ENCODE measurements at places on chromosomes 16 and 17. TPM values are rescaled to one million over a fixed set of nuclear protein-coding genes. Genes with fewer than 3 reads are reported as not detected.

The KCNJ12 gene
- not detected for total RNA-seq

GRCh38 chr17:61343576-61343975 lies 56.1 kb upstream of the TBX2 start:
- no peaks in the 10 kb centered on the region for H3K4me1 ChIP-seq
- H3K27ac ChIP-seq, result no peak overlapping the region
- H3K27me3 ChIP-seq, result no peaks in the 10 kb centered on the region
- no peaks in the 10 kb centered on the region for H3K36me3 ChIP-seq
- no peak overlapping the region for H3K4me3 ChIP-seq
- no peak for DNase-seq

The FMNL1 gene
- total RNA-seq, result 469 TPM

The NBR1 gene
- total RNA-seq, result 49.1 TPM

The HOXB2 gene
- total RNA-seq, result 22.2 TPM

- H3K4me3 ChIP-seq, result no peak overlapping the region
- DNase-seq, result no peak
- H3K4me1 ChIP-seq, result no peaks in the 10 kb centered on the region
These were observed 58.7 kb downstream of the RTN4RL1 start for GRCh38 chr17:1966274-1967086.

Data from activated T-helper 2 cell treated with anti-CD3 and anti-CD28 coated beads, Interferon-gamma antibody, Interleukin-2, Interleukin-4, amounts not matched to agents 10 μg/mL and 5 μg/mL and 100 μg/mL, durations not matched to agents 14 hours and 24 hours and 36 hours (primary cell).